ENCODE measurements at places on chromosomes 7 and 10.
A peak's percentile ranks its signal among the peaks of the same experiment; 100 is the strongest.

- DNase-seq = peak; percentile 33
Observed at GRCh38 chr7:38660427-38661099, 29.4 kb upstream of the AMPH start.

- no peak for DNase-seq
Observed at GRCh38 chr10:110058212-110058611, 50.4 kb downstream of the ADD3 start.

DNA sequence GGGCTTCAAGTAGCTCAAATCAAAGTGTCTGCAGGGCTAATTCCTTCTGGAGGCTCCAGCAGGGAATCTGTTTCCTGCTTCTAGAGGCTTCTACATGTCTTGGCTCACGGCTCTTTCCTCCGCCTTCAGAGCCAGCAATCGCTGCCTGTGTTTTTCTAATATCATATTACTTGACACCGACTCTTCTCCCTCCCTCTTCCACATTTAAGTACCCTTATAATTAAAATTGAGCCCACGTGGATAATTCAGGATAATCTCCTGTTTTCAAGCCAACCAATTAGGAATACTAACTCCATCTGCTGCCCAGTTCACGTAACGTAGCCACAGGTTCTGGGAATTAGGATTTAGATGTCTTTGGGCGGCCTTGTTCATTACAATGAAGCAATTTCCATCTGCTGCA, 372.2 kb downstream of the DPP6 start:
- no peak for DNase-seq

- no peak for DNase-seq
Observed at GRCh38 chr7:85681241-85681640, 494.4 kb upstream of the SEMA3D start.

GRCh38 chr10:1063232-1063865, 7.2 kb downstream of the WDR37 start:
- peak; percentile 45 for DNase-seq

GRCh38 chr10:126926568-126926967, 21.3 kb downstream of the DOCK1 start:
- DNase-seq = no peak

DNA sequence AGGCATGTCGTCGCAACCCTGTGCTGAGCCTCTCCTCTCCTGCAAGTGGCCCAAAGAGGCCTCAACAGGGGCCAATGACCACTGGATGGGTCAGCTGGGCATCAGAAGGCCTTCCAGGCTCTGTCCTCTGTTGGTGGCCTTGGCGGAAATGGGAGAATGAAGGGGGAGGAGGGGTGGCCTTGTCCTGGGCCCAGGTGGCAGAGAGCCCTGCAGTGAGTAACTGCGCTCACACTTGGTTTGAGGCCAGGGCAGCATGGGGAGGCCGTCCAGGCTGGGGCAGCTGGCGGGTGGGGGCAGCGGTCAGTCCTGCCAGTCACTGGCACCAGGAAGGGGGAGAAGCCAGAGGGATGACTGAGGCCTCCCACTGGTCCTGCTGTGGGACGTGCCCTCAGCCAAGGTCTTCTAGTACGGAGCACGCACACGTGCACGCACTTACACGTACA, 59.8 kb downstream of the LHPP start:
- DNase-seq = no peak

GRCh38 chr7:99111591-99111990, 32.3 kb downstream of the SMURF1 start:
- DNase-seq = no peak

DNA sequence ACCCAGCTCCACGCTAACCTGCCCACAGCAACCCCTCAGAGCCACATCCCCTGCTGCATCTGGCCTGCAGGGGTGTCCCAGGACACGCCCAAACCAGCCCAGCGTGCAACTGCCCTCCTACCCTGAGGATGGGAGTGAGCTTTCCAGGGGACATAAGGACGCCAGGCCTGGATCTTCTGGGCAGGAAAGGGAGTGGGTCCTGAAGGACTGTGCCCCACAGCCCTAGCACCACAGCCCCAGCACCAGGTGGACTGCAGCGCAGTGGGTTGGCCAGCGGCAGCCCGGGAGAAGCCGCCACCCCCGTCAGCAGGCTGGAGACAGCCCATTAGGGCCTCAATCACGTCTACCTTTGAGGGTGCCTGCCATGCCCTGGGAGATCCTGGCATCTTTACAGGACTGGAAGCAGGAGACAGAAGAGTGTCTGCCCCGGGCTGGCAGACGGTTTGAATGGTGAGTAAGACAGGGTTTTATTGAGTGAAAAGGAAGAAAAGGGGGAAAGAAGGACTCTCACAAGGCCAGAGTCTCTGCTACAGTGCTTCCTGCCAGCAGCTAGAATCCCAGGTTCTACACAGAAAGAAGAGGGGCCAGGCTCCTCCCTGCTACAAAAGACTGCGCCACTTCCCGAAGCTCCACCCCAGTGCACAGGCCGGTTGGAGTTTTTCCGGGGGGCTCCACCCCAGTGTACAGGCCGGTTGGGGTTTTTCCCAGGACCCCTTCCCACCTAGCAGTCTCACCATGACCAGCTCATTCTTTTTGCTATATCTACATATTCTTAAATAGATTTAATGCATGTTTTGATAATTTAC, 69.8 kb upstream of the KCTD7 start:
- no peak for DNase-seq

DNA sequence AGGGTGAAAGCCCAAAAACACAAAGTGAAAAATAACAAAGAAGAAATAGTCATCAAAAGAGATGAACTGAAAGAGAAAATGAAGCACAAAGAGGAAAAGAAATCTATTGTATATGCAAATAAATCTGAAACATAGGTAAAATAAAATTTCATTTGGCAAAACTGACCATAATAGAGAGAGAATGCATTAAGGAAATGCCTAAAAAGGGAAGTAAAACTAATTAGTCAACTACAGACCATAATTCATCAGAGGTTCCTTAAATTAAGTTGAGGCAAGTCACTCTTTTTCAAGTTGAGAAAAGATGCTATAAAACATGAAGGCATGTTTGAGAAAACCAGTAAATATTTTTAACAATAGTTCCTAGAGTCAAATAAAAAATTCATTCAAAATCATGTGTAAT, 233.3 kb downstream of the LRRN3 start:
- DNase-seq = no peak

GRCh38 chr10:73647211-73647874, 6.1 kb upstream of the MYOZ1 start:
- DNase-seq = peak; percentile 13

DNA sequence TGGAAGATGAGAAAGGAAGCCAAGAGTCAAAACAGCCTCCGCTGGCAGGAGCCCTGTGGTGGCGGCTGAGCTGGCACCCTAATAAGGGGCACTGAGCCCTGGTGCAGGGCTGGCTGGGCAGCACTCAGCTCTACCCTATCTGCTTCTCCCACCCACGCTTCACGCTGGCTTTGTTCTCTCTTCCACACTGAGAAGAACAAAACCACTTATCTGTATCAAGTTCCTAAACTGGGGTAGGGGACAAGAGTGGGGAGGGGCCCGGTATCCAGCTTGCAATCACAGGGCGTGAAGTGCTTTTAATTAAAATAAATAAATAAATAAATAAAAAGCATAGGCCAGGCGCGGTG, 52.1 kb downstream of the FAM53B start:
- DNase-seq = no peak

- no peak for DNase-seq
Observed at GRCh38 chr7:79332091-79332490, 121.4 kb downstream of the MAGI2 start.

DNA sequence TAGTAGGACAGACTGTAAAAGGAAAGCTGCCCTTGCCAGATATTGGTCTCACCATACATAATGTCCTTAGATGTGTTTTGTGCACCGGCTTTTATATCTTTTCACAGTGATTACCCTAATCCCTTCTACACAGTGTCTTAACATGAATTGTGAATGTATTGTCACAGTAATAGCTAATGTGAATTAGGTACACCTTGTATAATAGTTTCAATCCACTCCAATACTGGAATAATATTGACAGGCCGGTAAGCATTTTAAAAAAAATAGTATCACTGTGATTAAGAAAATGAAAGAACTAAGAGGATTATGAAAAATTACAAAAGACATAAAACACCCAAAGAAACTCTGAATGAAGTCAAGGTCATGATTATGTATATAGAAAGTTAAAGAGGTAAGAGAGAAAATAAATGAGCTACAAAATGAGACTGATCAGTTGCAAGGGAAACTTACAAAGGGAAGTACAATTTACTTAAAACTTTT, 420.9 kb downstream of the PLXDC2 start:
- DNase-seq = no peak

DNA sequence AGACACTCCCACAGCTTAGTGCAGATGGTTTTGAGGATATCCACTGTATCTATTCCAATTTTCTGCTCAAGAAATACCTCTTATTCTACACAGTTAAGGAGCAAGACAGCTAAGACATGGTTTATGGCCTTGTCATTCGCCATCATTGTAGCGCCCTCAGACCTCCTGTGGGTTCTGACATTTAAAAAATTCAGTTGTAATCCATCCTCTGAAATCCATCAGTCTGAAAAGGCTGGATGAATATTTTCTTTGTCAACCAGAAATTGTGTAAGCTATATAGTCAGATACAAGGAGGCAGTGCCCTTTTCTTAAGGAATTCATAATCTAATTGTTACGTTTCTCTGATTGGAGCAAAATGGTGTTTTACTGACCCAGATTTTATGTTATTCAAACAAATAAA, 353.6 kb downstream of the GALNT17 start:
- DNase-seq = no peak

DNA sequence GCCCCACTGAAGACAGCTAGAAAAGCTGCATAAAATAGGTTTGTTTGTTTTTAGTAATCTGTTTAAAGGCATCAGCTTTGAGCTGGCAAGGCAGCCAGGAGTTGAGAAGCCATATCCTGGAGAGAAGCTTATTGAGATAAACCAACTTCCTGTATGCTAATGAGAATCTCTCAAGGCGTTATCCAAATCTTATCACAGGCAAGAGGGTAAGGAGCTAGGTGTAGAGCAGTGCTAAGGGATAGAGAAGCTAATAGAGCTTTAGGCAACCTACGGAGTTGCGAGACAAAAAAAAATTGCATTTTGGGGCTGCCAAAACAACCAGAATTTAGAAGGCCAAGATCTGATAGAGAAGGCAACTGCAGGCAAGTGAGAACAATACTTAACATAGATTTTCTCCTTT, 641.6 kb downstream of the SH2D4B start:
- DNase-seq = no peak

DNA sequence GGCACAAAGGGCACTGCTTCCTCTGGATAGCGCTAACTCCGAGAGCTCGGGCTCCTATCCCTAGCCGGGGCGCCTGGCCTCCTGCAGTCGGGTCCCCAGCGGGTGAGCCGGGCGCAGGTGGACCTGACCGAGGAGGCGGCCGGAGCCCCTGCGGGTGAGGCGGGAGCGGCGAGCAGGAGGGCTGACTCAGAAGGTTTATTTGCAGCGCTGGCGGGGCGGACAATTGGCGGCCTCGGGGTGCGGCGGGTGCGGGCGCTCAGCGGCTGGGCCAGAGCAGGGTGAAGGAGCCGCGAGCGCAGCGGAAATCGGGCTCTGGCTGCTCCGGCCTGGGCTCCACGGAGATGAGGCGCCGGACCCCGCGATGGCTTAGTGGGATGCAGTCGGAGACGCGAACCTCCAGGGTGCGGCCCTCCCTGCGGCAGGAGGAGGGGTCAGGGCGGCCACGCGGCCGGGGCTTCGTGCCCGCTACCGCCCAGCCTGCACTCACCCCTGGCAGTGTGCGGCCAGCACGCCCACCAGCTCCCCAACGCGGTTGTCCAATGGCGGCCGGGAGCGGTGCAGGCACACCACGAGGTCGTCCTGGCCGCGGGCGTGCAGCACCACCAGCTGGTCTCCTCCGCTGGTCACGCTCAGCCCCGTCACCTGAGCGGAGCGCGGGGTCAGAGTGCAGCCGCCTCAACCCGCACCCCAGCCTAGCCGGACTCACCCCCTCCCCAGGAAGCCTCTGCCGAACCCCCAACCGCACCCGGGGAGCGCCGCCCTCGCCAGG, 16.1 kb downstream of the MYO1G start:
- no peak for DNase-seq

GRCh38 chr7:95527776-95528250, 42.1 kb downstream of the ASB4 start:
- no peak for DNase-seq

DNA sequence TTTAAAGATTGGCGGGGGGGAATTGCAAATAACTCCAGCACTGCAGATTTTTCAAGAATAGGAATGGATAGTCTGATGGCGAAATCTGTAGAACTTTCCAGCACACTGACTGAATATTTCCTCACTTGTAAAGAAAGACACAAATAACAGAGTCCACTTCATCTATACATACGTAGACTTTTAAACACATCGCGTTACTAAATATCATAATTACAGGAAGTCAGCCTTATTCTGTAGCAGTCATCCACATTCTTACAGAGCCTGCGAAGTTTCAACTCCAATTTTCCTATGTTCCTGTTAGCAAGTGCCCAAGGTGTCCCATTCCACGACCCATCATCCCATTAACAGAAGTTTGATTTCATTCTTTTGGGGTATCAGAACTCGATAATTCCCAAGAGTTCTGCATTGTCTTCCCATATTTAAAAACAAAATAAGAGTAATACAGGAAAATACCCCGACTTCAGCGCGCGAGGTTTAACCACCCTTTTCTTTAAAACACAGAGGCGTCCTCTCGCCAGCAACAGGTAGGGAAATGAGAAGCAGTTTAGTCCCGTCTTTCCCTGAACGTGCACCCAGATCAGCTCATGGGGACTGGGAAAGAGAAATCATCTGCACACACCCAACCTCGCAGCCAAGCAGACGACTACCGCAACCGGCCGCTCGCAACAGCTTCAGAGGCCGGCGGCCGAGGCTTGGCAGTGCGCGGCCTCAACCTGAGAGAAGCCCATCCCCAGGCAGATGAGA, 880 bp downstream of the HERC4 start:
- peak; percentile 11 for DNase-seq

GRCh38 chr7:15167912-15168311, 265.4 kb upstream of the DGKB start:
- no peak for DNase-seq

- peak; percentile 23 for DNase-seq
Observed at GRCh38 chr10:27258838-27259812, 18.5 kb upstream of the ACBD5 start.

- DNase-seq = no peak
Observed at GRCh38 chr7:122303531-122304318, 825 bp downstream of the FEZF1 start.

DNA sequence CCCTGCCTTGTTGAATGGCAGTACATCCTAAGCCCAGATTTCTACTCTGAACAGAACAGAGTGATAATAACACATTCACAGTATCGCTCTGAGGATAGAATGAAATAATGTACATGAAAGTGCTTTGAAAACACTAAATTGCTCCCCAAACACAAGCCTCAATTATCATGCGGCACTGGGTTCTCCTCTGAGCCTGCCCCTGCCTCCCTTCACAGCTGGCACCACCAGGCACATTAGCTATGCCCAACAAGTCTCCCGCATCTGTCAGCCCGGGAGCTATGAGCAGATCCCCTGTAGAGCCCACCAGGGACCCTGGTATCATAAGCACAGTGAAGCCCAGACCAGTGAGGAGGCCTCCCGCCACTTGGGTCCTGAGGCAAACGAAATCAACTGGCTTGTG, 405.5 kb downstream of the GRID1 start:
- DNase-seq = no peak

- DNase-seq = peak; percentile 70
Observed at GRCh38 chr7:26167303-26167934, 15.4 kb downstream of the NFE2L3 start.
